ENCODE measurements at places on chromosomes 1 and 21.

DNA sequence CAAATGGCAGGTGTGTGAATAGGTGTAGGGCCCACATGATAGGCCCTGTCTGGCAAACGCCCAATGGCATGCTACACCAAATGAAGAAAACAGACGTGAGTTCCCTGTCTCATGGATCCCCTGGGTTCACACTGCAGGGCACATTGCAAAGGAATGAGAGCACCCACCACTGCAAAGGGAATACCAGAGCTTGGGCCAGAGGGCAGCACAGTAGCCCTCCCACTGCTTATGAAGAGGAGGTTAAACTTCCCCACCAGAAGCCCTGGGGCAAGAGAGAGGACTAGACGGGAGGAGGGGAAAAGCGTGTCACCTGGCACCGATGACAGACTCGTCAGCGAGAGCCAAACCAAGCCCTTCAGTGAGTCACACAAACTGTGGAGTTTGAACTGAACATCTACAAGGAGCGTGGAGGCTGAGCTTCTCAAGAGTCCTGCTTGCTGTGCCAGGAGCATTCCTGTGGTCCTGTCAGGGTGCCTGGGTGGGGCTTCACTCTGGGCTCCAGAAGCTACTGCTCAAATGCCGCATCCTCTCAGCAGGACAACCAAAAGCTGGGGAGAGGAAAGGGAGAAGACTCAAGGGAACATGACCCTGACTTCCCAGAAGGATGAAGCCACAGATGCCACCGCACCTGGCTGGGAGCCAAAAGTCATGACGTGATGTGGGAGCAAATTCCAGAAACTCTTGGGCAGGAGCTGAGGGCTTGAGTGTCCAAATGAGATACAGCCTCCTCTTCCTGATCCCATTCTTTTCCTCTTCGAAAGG is 61.1 kb downstream of the TOMM20 start:
- no peak for DNase-seq

- DNase-seq: no peak
Measured at GRCh38 chr1:201917362-201918033, 28.8 kb downstream of the SHISA4 start.

GRCh38 chr1:161089938-161090337 is 580 bp upstream of the NECTIN4 start:
- no peak for DNase-seq

DNA sequence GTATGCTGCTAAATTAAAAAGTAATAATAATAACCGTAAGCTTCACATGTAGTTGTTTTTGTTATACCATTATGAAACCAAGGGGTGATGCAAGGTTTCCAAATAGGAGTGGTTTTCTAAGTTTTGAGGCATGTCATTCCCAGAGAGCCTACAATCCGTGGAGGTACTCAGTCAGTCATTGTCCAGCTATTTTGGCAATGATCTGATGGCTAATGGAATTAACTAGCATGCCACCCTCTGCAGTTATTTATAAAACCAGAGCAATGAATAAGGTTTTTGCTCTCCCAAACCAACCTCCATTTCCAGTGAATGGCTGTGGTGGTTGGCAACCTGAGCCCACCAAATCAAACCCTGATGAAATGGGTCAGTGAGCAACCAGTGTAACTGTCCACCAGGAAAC is 106.4 kb downstream of the TBX15 start:
- no peak for DNase-seq

DNA sequence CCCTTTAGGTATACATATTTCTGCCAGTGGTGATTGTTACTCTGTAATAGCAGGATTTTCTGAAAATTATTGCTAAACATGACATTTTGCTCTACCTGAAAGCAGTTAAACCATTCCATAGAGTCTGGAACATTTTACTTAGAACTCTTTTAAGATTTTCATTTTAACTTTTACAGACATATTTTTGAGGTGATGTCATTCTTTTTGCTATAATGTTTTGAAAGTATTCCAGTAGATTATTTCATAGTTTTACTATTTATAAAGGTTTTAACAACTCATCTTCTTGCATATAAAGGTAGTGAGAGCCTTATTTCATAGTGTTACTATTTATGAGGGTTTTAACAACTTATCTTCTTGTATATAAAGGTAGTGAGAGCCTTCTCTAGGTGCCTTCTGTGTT is 42.9 kb downstream of the PTBP2 start:
- no peak for DNase-seq

- no peak for DNase-seq
Measured at GRCh38 chr1:93503816-93504215, 55.9 kb downstream of the FNBP1L start.

- no peak for DNase-seq
Measured at GRCh38 chr1:237416924-237417655, 375.1 kb downstream of the RYR2 start.

- DNase-seq: no peak
Measured at GRCh38 chr1:52691821-52692220, 6.3 kb downstream of the COA7 start.

DNA sequence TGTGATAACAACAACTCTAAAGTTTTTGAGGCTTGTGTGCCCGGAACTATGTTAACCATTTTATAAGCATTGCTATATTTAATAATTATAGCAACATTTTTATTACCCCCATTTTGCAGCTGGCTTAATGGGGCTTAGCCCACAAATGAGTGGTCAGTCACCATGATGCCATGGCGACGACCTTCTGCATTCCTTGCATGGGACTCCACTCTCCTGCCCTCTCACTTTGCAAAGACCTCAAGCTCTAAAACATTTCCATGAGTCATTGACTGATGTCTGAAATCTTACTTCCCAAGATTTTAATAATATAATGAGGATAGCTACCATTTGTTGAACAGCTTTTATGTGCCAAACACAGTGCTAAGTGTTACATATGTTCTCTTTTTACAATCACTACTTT is 15.4 kb downstream of the NGF start:
- DNase-seq: no peak

DNA sequence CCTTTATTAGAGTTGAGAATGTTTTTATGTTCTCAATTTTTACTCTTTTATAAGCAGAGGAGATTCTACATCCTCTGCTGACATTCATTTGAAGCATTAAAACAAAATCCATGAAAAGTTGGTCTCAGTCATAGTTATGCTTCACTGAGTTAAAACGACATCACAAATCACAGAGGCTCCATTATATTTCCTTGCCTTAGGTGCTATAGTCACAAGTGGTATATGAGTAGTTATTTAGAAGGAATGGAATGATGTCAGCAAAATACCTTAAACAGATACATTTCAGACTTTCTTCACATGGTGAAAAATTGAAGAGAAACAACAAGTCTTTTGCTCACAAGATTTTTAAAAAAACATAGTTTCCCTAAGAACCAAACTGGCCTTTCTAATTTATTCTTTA is 11.7 kb upstream of the METTL13 start:
- no peak for DNase-seq

DNA sequence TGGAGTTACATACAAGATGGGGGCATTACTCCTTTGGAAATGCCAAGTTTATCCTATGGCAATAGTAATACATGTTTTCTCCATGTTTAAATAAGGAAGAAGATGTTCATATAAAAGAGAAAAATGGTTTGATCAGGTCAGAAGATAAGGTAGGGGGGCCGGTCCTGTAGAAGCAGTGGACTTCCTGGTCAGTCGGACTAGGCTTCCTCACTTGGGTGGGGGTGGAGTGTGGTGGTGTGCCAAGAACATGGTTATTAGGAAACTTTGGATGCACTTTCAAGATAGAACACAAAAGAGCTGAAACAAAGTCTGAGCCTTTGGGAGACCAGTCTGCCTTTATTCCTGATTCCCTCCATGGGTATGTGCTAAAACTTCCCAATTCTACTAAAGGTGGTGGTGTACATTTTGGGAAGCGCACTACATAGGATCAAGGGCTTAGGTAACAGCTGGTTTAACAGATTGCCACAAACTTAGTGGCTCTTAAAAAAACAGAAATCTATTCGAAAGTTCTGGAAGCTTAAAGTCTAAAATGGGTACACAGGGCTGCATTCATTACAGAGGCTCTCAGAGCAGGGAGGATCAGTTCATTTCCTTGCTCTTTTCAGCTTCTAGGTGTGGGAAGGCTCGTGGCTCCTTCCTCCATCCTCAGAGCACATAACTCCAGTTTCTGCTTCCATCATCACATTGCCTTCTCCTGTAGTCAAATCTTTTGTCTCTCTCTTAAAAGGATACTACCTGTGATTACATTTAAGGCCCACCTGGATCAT is 64.6 kb downstream of the KDM1A start:
- no peak for DNase-seq

GRCh38 chr1:192104852-192105251 is 53.4 kb upstream of the RGS18 start:
- DNase-seq: no peak

DNA sequence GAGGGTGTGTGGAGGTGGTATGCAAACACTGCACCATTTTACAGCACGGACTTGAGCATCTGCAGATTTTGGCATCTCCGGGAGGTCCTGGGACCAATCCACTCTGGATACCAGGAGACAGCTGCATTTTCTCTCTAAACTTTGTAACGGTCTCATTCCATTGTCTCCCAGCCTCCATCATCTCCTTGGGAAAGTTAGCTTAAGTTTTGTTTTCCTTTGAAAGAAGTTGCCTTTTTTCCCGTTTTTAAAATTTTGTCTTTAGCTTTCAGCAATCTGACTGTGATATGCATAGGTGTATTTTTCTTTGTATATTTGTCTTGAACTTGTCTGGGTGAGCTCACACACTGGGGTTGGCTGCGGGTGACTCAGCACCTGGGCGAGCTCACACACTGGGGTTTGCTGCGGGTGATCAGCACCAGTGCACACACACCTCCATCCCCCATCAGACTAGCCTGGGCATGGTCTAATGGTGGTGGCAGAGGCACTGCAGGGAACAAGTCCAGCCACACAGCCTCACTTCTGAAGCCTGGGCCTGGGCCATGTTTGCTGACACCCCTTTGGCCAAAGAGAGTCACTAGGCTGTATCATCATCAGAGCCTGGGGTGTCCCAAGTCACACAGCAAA is 32.1 kb upstream of the COL18A1 start:
- no peak for DNase-seq

DNA sequence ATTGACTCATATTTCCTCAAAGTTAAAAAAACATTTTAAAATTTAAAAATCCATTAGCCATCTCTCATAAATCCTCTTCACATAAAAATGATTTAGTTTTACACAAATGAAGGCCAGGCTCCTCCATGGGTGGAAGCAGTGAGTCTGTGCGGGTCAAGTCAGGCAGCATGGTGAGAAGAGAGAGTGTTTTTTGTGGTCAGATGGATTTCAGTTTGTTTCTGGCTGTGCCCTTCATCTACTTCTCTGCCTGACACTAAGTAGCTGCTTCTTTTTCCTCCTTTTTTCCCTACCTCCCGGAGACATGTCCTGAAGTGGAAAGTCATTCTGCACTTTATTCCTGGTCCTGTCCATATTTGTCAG is 10.3 kb downstream of the PLA2G4A start:
- DNase-seq: no peak

GRCh38 chr1:40316595-40317393 is at the start of gene COL9A2:
COL9A2 (minus strand) TSS chr1:40317286; CDS start chr1:40317197, 89 bp downstream.
- peak; percentile 57 for DNase-seq

DNA sequence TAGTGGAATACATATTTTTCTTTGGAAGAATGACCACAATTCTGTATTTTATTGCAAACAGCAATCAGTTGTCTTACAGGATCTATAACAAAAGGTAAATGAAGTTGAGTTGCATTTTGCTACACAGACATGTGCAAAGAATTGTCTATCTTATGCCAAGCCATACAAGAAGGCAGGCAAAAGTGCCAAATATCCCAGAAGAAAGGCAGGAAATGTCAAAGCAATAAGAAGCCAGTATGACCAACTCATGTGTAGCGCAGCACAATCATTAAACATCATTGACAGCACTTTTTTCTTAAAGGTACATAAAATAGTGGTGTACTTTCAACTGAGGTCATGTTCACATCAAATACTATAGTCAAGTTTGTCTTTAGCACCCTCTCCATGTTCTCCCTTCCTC is 42.7 kb downstream of the NIBAN1 start:
- DNase-seq: no peak

- DNase-seq: no peak
Measured at GRCh38 chr21:15495965-15496364, 233.8 kb upstream of the USP25 start.

DNA sequence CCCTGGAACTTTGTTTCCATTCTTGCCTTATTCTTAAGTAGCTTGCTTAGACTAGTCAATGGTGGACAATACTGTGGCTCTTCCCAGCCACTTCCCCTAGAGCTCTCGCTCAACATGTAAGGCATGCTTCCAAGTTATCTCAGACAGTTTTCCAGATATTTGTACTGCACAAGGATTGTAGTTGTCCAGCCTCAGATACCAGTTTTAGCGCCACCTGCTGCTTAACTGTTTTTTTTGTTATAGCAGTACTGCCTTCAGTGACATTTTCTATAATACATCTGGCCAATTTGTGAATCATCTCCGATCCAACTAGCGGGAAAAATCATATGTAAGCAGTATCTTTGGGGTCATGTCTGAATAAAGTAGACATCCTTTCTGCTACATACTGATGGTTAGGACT is 346.7 kb upstream of the ADGRL4 start:
- DNase-seq: no peak

DNA sequence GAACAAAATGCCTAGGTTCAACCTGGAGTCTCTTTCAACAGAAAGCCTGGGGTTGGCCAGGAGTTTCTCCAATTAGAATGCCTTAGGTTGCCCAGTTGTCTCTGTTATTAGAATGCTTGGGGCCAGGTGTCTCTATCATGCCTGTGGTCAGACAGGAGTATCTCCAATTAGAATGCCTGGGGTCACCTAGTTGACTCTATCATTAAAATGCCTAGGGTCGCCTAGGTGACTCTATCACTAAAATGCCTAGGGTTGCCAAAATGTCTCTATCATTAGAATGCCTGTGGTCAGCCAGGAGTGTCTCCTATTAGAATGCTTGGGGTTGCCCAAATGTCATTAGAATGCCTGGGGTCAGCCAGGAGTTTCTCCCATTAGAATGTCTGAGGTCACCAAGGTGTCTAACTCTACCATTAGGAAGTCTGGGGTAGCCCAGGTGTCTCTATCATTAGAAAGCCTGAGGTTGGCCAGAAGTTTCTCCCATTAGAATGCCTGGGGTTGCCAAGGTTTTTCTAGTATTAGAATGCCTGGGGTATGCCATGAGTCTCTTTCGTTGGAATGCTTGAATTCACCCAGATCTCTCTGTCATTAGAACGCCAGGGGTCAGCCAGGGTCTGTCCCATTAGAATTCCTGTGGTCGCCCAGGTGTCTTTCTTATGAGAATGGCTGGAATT is 57.9 kb downstream of the RNF187 start:
- DNase-seq: no peak

All from activated CD4-positive, alpha-beta T cell treated with anti-CD3 and anti-CD28 coated beads, Interleukin-2, amount 50 U/mL, for 1 hour (primary cell).